ENCODE measurements at places on chromosomes 13 and 19.
A peak's percentile ranks its signal among the peaks of the same experiment; 100 is the strongest.

- no peak for DNase-seq
Measured at GRCh38 chr19:29702161-29702962, 12.7 kb downstream of the C19orf12 start.

DNA sequence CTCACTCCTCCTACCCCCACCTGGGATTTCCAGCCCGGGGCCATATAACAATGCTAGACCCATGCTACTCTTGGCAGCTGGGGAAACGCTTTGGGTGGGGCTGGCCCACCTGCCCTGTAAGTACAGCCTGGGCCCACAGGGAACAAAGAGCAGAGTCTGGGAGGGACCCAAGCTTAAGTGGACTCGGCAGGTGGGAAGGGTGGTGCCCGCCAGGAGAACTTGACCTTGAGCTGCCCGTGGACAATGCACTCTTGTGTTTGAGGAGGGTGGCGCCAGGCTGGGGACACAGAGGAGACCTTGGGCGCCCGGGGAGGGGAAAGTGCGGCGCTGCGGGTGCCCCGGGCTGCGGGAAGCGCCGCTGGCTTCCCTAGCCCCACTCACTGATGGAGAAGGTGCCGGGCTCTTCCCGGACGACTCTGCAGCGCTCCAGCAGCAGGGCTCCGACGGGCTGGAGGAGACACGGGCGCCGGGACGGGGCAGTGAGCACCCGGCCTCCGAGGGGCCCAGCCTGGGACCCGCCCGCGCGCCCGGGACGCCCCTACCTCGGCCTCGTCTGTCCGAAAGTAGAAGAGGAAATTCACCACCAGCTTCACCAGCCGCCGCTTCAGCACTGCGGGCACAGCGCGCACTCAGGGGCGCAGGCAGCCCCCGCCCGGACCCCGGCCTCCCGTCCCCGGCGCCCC is 607 bp downstream of the PLEKHJ1 start:
- DNase-seq = no peak

- DNase-seq = no peak
Measured at GRCh38 chr13:113589251-113589960, 4.9 kb downstream of the TFDP1 start.

- DNase-seq = no peak
Measured at GRCh38 chr13:73598020-73598712, 536.0 kb downstream of the KLF12 start.

DNA sequence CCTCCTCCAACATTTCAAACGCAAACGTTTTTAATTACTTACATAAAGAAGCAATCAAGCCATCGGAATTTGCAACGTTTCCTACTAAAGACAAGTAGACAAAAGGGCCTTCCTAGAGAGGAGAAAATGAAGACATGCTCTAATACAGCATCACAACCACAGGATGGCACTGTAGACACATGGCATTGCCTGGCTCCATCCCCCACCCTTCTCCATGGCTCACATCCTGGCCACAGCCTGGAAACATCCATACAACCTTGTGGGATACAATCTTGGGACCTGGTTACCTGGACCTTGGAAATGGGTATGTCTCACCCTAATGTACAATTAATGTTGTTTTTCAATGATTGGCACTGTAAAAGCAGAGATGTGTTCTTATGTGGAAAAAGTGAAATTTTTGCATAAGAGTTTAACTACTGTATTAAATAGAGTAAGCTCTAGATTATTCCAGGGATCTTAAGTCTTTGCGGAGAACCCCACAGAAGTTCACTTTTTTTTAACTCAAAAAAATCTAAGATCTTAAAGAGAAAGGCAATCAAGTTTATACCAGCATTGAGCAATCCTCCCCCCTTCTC is 21.5 kb downstream of the EBPL start:
- DNase-seq = peak; percentile 70

DNA sequence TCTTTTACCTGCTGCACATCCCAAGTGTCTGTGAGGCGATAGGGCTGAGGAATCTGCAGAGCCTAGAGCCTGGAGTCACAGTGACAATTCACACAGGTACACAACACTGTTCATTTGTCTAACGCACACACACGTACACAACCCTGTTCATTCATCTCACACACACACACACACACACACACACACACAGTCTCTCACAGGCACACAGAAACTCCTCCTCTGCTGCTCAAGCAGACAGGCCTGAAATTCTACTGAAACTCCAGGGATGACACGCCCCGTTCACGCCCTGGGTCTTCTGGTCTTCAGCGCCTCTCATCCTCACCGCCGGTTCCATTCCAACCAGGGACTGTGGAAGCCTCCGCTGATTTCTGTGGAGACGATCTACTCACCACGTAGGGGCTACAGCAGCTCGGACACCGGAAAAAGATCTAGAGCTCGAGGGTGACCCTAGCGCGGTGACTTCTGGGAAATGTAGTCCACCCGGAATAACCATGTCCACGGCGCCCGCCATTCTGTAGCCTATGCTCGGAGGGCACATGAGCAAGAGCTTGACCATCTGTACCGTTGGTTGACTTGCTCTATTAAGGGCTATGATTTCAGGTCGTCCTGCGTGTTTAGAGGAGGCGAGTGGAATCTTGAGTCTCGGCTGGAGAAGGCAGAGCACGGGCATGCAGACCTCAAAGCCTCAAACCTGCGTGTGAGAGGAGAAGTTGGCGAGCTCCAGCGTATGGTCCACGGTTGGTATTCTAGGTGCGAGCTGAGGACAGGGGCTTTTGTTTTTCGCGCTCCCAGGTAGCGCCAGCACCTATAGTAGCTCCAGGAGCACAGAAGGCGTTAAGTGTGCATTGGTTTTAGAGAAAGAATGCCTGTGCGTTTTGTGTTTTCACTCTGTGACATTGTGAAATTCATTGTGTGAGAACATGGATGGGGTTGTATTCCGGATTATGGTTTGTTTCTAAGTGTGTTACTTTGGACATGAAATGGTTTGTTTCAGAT is 33.4 kb downstream of the ZNF45 start:
- no peak for DNase-seq

DNA sequence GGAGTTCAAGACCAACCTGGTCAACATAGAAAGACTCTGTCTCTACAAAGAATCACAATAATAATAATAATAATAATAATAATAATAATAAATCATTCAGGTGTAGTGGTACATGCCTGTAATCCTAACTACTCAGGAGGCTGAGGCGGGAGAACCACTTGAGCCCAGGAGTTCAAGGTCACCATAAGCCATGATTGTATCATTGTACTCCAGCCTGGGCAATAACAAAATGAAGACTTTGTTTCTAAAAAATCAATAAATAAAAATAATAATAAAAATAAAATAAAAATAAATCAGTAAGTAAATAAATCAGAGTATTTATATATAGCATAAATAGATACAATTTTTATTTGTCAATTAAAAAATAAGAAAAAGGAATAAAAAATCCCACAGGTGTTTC is 1636.4 kb downstream of the SLITRK1 start:
- DNase-seq = no peak

GRCh38 chr19:43229315-43229714 is 23.9 kb upstream of the PSG4 start:
- DNase-seq = peak; percentile 62

DNA sequence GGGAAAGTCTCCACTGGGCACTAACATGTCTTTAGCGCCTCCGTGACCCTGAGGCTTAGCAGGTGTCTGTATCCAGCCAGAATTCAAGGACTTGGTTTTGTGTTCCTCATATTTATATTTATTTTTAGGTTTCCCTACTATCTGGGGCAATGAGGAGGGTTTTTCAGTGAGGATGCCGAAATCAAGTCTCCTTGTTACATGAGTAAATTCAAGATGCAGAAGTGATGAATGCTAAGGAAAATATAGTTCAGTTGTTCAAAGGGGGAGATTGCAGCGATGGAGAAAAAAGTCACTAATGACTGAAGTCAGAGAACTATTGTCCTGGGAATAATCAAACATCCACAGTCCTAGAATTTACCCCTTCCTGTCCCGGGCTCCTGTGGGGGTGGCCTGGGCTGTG is 791 bp upstream of the ADGRE2 start:
- DNase-seq = no peak

- DNase-seq = no peak
Measured at GRCh38 chr13:40143559-40143958, 488.1 kb downstream of the COG6 start.

GRCh38 chr13:43205416-43205815 is 182.0 kb downstream of the DNAJC15 start:
- no peak for DNase-seq

GRCh38 chr19:17790059-17790780 is 4.7 kb upstream of the B3GNT3 start:
- no peak for DNase-seq

GRCh38 chr19:47172666-47173455 is 42.2 kb downstream of the SAE1 start:
- DNase-seq = no peak

- peak; percentile 1 for DNase-seq
Measured at GRCh38 chr13:54449922-54450321, 1421.3 kb downstream of the OLFM4 start.

GRCh38 chr13:35994131-35994966 is 136.8 kb downstream of the DCLK1 start:
- DNase-seq = no peak

DNA sequence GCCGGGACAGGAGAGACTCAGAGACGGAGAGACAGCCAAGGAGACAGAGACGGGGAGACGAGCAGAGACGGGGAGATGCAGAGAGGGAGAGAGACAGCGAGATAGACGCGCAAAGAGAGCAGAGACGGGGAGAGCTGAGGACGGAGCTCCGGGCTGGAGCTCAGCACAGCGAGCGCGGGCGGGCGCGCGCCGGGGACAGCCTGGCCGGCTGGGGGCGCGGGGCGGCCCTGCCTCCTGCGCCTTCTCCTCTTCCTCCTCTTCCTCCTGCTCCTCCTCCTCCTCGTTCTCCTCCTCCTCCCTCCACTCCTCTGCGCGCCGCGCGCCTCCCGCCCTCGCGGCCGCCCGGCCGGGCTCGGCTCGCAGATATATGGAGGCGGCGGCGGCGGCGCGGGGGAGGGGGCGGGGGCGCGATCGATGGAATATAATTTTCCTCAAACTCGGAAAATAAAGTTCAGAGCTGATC is at the start of gene ERFL:
TSS of gene ERFL (minus strand) at position 229 of the 463 bp plus-strand sequence. CDS start 15,530 bp downstream, outside the sequence.
- DNase-seq = peak; percentile 65

- DNase-seq = no peak
Measured at GRCh38 chr13:26019881-26020870, 31.6 kb downstream of the SHISA2 start.

- DNase-seq = no peak
Measured at GRCh38 chr19:1307320-1307719, 21.6 kb downstream of the EFNA2 start.

GRCh38 chr13:85261757-85262346 is 537.4 kb downstream of the SLITRK6 start:
- no peak for DNase-seq

GRCh38 chr19:32719611-32720059 is at the start of gene TDRD12:
TSS of gene TDRD12 (plus strand) at chr19:32719767. CDS start at chr19:32720073, 306 bp downstream.
- DNase-seq = no peak

GRCh38 chr13:98503175-98504028 is 73.5 kb downstream of the STK24 start:
- no peak for DNase-seq

- no peak for DNase-seq
Measured at GRCh38 chr19:21158523-21159135, 16.8 kb downstream of the ZNF431 start.

GRCh38 chr13:113785051-113786010 is 26.3 kb downstream of the TMEM255B start:
- DNase-seq = peak; percentile 31

DNA sequence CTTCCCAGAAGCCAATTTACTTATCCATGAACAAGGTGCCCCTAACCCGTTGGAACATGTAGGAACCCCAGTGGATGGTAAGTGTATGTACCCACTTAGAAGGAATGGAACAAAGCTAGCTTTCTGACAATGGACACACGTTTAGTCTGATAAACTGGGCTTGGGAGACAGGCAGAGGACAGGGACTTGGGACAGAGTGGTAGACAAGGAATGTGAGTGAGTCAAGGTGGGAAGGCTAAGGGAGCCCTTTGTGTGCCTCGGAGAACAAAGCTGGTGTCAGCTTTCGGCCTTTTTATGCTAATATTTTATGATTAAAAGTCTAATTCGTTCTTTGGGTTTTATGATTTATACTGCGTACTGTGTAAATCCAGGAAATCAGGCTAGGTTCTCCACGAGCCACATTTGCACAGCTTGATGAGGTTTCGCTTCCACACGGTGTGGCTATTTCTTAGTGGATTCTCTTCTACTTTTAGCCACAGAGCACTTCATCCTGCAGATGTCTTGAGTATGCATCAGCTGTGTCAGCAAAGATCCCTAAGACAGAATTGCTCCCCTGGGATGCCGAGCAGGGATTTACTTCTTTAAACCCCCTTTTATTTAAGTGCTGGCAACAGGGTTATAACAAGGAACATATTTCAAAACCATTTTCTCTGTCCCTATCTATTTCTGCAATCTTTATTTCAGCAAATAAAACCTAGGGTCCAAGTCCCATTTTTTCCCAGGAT is 258.5 kb downstream of the DLEU7 start:
- DNase-seq = no peak

- DNase-seq = no peak
Measured at GRCh38 chr13:20206698-20207235, 14.0 kb upstream of the GJB2 start.

DNA sequence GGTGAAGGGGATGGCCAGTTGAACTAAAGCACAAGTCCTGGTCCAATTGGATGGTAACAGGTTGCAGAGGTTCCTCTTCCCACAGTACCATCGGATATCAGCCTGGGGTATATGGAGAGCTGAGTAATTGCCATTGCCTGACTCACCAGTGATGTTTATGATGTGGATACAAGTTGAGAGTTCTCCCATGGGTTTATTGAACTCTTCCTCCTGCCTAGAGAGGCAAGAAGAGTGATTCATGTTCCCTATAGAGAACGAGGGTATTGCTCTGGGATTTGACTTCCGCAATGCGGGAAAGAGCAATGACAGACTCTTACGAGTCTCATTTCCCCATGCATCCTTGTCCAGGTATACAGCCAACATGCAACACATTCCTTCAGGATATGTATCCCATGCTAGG is 111.3 kb upstream of the PCDH9 start:
- DNase-seq = no peak

DNA sequence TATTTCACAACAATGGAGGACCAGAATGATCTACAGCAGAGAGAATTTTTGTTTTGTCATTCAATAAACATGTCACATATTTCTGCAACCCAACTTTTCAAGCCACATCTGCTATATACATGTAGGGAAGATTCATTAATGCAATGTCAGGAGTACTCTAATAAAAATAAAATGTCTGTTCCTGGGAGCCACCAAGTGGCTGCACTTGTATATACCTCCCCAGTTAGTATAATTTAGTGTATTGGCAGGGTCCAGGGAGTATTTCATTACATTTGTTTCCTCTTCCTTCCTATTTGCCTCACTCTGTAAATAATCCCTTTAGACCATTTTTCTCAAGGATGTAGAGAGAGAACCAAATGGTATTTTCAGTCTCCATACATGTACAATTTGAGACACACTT is 1169.0 kb downstream of the DIAPH3 start:
- no peak for DNase-seq

- DNase-seq = no peak
Measured at GRCh38 chr19:12034620-12035019, 859 bp downstream of the ZNF433 start.

- no peak for DNase-seq
Measured at GRCh38 chr13:65540175-65540574, 1690.0 kb downstream of the PCDH9 start.

Measured in KBM-7 (cell line).